ENCODE measurements at places on chromosomes 12 and 14.

- H3K36me3 ChIP-seq, result no peaks in the 10 kb centered on the region
- DNase-seq, result no peak
- H3K4me3 ChIP-seq, result no peak overlapping the region
- H3K4me1 ChIP-seq, result peaks cover 3% of the 10 kb centered on the region
- no peak overlapping the region for H3K27ac ChIP-seq
- H3K27me3 ChIP-seq, result peaks cover 37% of the 10 kb centered on the region
These were observed 1.5 kb upstream of the KRT5 start for GRCh38 chr12:52521568-52522266.

DNA sequence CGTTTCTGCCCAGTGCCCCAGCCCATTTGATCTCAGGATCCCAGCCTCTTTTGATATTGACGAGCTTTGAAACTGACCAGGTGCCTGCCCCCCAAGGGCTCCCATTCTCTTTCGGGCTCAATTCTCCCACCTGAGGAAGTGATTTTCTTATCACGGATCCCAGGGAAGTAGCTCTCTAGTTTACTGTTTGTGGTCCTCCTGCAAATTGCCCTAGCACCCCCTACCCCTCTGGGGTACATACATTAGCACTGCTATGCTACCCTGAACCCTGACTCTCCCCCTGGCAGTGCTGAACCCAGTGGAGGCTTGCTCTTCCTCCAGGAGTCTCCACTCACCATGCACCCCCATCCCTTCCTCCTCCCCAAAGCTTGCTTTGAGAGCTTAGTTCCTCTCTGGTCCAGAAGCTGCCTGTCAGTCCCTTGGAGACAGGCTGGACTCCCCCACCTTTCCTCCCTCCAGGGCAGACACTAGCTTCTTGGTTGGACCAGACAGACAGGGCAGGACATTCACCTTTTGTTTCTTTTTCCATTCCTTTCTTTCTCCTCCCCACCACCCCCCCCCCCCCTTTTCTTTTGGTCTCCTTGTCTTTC lies 4.4 kb upstream of the TBX3 start:
- H3K27me3 ChIP-seq, result peaks cover 100% of the 10 kb centered on the region
- H3K4me1 ChIP-seq, result peaks cover 15% of the 10 kb centered on the region
- H3K27ac ChIP-seq, result no peak overlapping the region
- H3K4me3 ChIP-seq, result no peak overlapping the region
- no peak for DNase-seq
- peaks cover 15% of the 10 kb centered on the region for H3K36me3 ChIP-seq

DNA sequence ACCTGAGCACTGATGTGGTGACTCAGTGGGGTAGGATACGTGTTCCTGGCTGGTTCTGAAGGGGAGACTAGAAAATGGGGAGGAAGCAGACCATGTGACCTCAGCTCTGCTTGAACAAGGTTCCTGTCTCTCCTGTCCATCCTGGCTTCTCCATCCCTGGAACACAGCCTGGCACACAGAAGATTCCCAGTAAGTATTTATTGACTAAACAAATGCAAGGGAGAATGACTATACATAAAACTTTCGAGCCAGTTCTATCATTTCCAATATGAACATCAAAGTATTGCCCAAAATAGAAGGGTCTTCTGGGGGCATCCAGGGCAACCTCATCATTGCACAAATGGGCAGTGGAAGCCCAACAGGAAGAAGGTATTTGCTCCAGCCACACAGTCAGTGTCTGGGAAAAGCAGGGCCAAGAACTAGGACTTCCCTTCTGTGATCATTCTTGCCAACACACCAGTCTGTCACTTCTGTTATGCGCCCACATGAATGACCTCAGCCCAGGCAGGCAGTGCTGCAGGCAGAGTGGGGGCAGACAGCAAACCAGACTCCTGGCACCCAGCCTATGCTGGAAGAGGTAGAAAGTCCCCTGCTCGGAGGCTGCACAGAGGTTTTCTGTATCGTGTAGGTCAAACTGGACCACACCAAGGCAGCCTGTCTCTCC lies 5.6 kb upstream of the SERPINA9 start:
- peaks cover 23% of the 10 kb centered on the region for H3K27me3 ChIP-seq
- H3K36me3 ChIP-seq, result no peaks in the 10 kb centered on the region
- no peak overlapping the region for H3K4me3 ChIP-seq
- H3K4me1 ChIP-seq, result no peaks in the 10 kb centered on the region
- H3K27ac ChIP-seq, result no peak overlapping the region
- DNase-seq, result no peak

- peaks cover 7% of the 10 kb centered on the region for H3K27me3 ChIP-seq
- peaks cover 20% of the 10 kb centered on the region for H3K4me1 ChIP-seq
- no peaks in the 10 kb centered on the region for H3K36me3 ChIP-seq
- DNase-seq, result no peak
- no peak overlapping the region for H3K27ac ChIP-seq
These were observed 18.1 kb upstream of the DUSP6 start for GRCh38 chr12:89370421-89370831.

- H3K27ac ChIP-seq, result no peak overlapping the region
- no peaks in the 10 kb centered on the region for H3K4me1 ChIP-seq
These were observed 40.3 kb downstream of the TMTC3 start for GRCh38 chr12:88182416-88182815.

- DNase-seq, result no peak
- peaks cover 7% of the 10 kb centered on the region for H3K27me3 ChIP-seq
- no peaks in the 10 kb centered on the region for H3K36me3 ChIP-seq
These were observed 208.9 kb upstream of the MYL2 start for GRCh38 chr12:111129149-111129767.

GRCh38 chr14:53953828-53954550 lies 2.6 kb downstream of the BMP4 start:
- peak overlapping the region; percentile 74 for H3K4me3 ChIP-seq
- DNase-seq, result no peak
- peaks cover 87% of the 10 kb centered on the region for H3K27me3 ChIP-seq
- peaks cover 44% of the 10 kb centered on the region for H3K4me1 ChIP-seq

DNA sequence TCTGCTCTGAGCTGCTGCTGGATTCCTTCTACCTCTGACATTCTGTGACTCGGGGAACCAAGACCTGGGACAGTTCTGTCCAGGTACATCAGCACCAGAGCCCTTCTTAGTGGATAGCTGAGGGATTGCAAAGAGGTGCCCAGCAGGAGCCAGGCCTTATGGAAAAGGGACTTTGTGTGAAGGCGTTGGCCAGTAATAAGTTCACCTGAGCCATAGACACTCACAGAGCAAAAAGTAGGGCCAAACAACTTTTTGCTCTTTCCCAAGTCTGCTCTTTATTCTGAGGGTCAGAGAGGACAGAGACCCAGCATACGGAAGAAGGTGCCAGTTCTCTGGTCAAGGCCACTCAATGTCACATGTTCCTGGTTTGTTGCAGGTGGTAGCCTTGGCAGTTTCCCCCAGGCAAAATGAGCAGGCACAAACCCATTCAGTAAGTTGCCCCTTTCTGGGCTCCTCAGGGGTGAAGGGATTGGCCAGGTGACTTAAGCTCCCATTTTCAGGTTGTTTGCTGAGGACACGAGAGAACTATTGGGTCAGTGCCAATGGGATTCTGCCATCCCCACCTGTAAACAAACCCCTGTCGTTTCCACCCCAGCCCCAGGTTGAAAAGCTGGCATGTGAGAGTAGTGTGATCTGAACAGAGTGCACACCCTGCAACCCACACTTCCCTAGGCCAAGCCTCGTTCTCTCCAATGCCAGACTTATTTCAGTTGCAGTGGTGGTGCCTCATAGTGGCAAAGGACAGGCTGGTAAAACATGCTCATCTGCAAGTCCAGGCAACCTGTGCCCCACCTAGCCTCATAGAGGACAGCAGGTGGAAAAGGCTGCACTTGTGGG lies 150.3 kb downstream of the SMOC1 start:
- H3K36me3 ChIP-seq, result no peaks in the 10 kb centered on the region
- H3K4me1 ChIP-seq, result no peaks in the 10 kb centered on the region
- no peak overlapping the region for H3K4me3 ChIP-seq

- no peak overlapping the region for H3K27ac ChIP-seq
- no peak for DNase-seq
- peaks cover 16% of the 10 kb centered on the region for H3K27me3 ChIP-seq
- no peak overlapping the region for H3K4me3 ChIP-seq
These were observed 60.7 kb downstream of the GALNT9 start for GRCh38 chr12:132268674-132269073.
